ENCODE measurements at places on chromosomes 1 and 21.
A peak's percentile ranks its signal among the peaks of the same experiment; 100 is the strongest.

GRCh38 chr1:3225661-3226060 is 156.7 kb downstream of the PRDM16 start:
- no peaks in the 10 kb centered on the region for H3K4me1 ChIP-seq
- H3K27ac ChIP-seq, result no peak overlapping the region
- H3K4me3 ChIP-seq, result no peak overlapping the region
- no peak for DNase-seq

- H3K4me1 ChIP-seq, result no peaks in the 10 kb centered on the region
- DNase-seq, result no peak
- peaks cover 4% of the 10 kb centered on the region for H3K36me3 ChIP-seq
- no peak overlapping the region for H3K4me3 ChIP-seq
- no peak overlapping the region for H3K27ac ChIP-seq
- H3K27me3 ChIP-seq, result no peaks in the 10 kb centered on the region
Measured at GRCh38 chr1:205077934-205078311, 6.3 kb downstream of the TMEM81 start.

DNA sequence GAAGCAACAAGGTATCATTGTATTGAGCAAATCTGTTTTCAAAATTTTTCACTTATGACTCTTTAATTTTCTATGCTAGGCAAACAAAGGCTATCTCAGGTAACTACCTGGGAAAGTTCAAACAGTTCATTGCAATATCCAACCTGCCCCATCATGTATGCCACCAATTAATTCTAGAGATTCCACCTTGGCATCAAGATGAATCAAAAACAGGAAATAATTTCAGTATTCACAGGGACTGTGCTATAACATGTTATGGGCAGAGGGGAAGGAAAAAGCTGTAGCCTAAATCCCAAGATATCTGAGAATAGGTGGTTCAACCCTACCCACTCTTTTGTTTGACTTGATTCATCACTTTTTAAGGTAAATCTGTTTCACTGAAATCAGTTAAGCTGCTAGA is 67.5 kb upstream of the SH3GLB1 start:
- DNase-seq, result no peak
- peaks cover 7% of the 10 kb centered on the region for H3K27me3 ChIP-seq

GRCh38 chr1:54994355-54994990 is 4.3 kb upstream of the BSND start:
- no peak for DNase-seq
- H3K36me3 ChIP-seq, result no peaks in the 10 kb centered on the region
- H3K4me1 ChIP-seq, result peaks cover 23% of the 10 kb centered on the region

- H3K36me3 ChIP-seq, result no peaks in the 10 kb centered on the region
- no peak overlapping the region for H3K27ac ChIP-seq
- no peaks in the 10 kb centered on the region for H3K27me3 ChIP-seq
- DNase-seq, result peak; percentile 79
- H3K4me3 ChIP-seq, result no peak overlapping the region
- peaks cover 25% of the 10 kb centered on the region for H3K4me1 ChIP-seq
Measured at GRCh38 chr1:167555971-167556714, 2.6 kb upstream of the CREG1 start.

DNA sequence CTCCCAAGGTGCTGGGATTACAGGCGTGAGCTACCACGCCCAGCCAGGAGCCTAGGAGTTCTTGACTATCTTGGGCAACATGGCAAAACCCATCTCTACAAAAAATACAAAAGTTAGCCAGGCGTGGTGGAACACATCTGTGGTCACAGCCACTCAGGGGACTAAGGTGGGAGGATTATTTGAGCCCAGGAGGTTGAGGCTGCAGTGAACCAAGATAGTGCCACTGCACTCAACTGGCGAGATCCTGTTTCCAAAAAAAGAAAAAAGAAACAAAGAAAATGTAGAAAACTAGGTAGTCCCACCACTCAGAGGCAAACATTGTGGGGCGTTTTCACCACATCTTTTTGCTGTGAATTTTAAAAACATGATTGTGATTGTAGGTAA is 141.3 kb downstream of the ZZZ3 start:
- peaks cover 12% of the 10 kb centered on the region for H3K36me3 ChIP-seq
- no peaks in the 10 kb centered on the region for H3K27me3 ChIP-seq
- DNase-seq, result no peak
- H3K4me1 ChIP-seq, result peaks cover 1% of the 10 kb centered on the region

DNA sequence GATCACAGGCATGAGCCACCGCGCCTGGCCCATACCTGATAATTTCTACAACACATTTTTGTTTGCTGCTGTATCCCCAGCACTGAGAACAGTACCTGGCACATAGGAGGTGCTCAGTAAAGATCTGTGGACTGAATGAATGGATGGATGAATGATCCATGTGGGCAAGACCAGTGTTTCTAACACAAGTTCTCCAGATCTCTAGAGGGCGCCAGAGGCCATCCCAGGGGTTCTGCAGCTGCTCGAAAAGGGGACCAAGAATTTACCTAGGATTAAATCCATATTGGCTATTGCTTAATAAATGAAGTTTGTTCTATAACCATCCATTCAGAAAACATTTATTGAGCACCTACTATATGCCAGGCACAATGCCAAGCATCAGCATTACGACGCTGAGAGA is 167.7 kb downstream of the ACTL8 start:
- peaks cover 73% of the 10 kb centered on the region for H3K27me3 ChIP-seq
- no peaks in the 10 kb centered on the region for H3K36me3 ChIP-seq
- H3K27ac ChIP-seq, result no peak overlapping the region
- DNase-seq, result no peak
- no peak overlapping the region for H3K4me3 ChIP-seq

GRCh38 chr1:9181176-9181906 is 52.4 kb upstream of the GPR157 start:
- H3K36me3 ChIP-seq, result no peaks in the 10 kb centered on the region
- H3K4me1 ChIP-seq, result peaks cover 10% of the 10 kb centered on the region
- H3K27me3 ChIP-seq, result peaks cover 41% of the 10 kb centered on the region
- peak; percentile 83 for DNase-seq
- peak overlapping the region; percentile 79 for H3K4me3 ChIP-seq
- H3K27ac ChIP-seq, result no peak overlapping the region

GRCh38 chr1:171833091-171833825 is 8.0 kb upstream of the DNM3 start:
- no peak for DNase-seq
- no peaks in the 10 kb centered on the region for H3K27me3 ChIP-seq
- H3K4me1 ChIP-seq, result no peaks in the 10 kb centered on the region
- H3K27ac ChIP-seq, result no peak overlapping the region
- H3K36me3 ChIP-seq, result no peaks in the 10 kb centered on the region

- no peak overlapping the region for H3K27ac ChIP-seq
- DNase-seq, result no peak
- no peak overlapping the region for H3K4me3 ChIP-seq
- no peaks in the 10 kb centered on the region for H3K36me3 ChIP-seq
- peaks cover 19% of the 10 kb centered on the region for H3K4me1 ChIP-seq
Measured at GRCh38 chr1:206854401-206855129, 10.9 kb upstream of the IL20 start.

DNA sequence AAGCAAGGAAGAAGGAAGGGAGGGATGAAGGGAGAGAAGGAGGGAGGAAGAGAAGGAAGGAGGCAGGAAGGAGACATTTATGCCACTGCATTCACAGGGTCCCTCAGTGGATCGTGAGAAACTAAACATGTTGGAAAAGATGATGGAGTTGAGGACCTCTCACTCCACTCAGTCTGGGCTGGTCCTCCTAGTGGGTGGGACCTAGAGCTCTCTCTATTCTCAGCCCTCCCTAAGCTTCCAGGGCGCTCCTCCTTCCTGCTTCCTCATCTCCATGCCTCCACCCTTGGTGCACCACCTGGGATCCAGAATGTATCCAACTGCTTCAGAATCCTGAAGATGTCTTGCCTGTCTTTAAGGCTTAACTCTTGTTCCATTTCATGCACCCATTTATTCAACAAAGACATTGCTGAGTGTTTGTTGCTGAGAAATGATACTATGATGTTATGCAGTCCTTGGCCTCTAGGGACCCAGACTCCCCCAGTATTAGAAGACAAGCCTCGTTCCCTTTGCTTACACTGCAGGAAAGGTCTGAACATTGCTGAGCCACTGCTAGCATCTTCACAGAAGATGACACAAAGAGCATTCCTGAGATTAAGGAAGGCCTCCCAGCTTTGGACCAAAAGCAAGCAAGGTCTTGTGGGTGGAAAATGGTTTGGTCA is 88.5 kb downstream of the BEND5 start:
- no peaks in the 10 kb centered on the region for H3K4me1 ChIP-seq
- H3K4me3 ChIP-seq, result no peak overlapping the region
- H3K27ac ChIP-seq, result no peak overlapping the region
- no peaks in the 10 kb centered on the region for H3K36me3 ChIP-seq
- no peak for DNase-seq

GRCh38 chr1:20411196-20411980 is 74.6 kb downstream of the CAMK2N1 start:
- H3K4me1 ChIP-seq, result no peaks in the 10 kb centered on the region
- no peak for DNase-seq
- H3K27me3 ChIP-seq, result peaks cover 8% of the 10 kb centered on the region
- H3K36me3 ChIP-seq, result no peaks in the 10 kb centered on the region
- H3K4me3 ChIP-seq, result no peak overlapping the region

DNA sequence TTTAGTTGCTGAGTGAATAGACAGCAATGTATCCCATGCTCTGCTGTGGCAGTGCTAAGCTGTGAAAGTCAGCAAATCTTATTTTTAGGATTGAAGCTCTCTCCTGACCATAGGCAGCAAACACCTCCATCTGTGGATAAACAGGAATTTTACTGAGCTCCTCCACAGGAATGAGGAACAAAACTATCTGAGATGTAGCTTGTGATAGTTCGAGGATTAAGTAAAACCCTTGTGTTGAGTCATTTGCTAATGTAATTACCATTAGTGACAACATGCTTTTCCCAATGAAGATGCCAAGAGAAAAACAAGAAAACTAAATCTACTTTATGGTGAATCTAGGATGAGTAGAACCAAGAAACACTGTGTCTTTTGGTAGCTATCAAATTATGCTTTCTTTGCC is 122.7 kb downstream of the CLEC20A start:
- H3K4me1 ChIP-seq, result no peaks in the 10 kb centered on the region
- DNase-seq, result no peak
- no peak overlapping the region for H3K27ac ChIP-seq
- H3K27me3 ChIP-seq, result peaks cover 14% of the 10 kb centered on the region
- H3K36me3 ChIP-seq, result no peaks in the 10 kb centered on the region
- H3K4me3 ChIP-seq, result no peak overlapping the region

DNA sequence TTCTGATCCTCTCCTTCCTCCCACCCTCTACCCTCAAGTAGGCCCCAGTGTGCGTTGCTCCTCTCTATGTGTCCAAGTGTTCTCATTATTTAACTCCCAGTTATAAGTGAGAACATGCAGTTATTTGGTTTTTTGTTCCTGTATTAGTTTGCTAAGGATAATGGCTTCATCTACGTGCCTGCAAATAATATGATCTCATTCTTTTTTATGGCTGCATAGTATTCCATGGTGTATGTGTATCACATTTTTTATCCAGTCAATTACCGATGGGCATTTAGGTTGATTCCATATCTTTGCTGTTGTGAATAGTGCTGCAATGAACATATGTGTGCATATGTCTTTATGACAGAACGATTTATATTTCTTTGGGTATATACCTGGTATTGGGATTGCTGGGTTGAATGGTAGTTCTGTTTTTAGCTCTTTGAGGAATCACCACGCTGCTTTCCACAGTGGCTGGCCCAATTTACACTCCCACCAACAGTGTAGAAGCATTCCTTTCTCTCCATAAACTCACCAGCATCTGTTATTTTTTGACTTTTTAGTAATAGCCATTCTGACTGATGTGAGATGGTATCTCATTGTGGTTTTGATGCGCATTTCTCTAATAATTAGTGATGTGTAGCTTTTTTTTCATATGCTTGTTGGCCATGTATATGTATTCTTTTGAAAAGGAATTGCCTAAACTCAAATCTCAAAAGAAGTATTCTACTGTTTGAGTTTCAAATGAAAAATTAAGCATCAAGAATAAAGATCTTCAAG is 116.9 kb downstream of the ETS2 start:
- peaks cover 4% of the 10 kb centered on the region for H3K4me1 ChIP-seq
- peaks cover 54% of the 10 kb centered on the region for H3K27me3 ChIP-seq
- no peaks in the 10 kb centered on the region for H3K36me3 ChIP-seq
- H3K4me3 ChIP-seq, result no peak overlapping the region

GRCh38 chr1:1260843-1261560 is 12.7 kb downstream of the UBE2J2 start:
- no peak for DNase-seq
- peaks cover 94% of the 10 kb centered on the region for H3K36me3 ChIP-seq
- H3K4me3 ChIP-seq, result no peak overlapping the region

GRCh38 chr21:45607909-45608295 is 35.6 kb upstream of the PCBP3 start:
- H3K27me3 ChIP-seq, result peaks cover 7% of the 10 kb centered on the region
- H3K36me3 ChIP-seq, result no peaks in the 10 kb centered on the region
- peak; percentile 19 for DNase-seq
- peaks cover 24% of the 10 kb centered on the region for H3K4me1 ChIP-seq
- H3K27ac ChIP-seq, result no peak overlapping the region

- peak within 1 kb of the TSS; percentile 31 for H3K4me3 ChIP-seq
- peak; percentile 48 for DNase-seq
- H3K36me3 ChIP-seq, result peaks cover 9% of the 10 kb centered on the region
- H3K4me1 ChIP-seq, result peaks cover 4% of the 10 kb centered on the region
Measured at GRCh38 chr1:1631782-1632420, at the start of gene MMP23B. MMP23B (plus strand) TSS chr1:1632173; CDS start chr1:1632219, 46 bp downstream.

DNA sequence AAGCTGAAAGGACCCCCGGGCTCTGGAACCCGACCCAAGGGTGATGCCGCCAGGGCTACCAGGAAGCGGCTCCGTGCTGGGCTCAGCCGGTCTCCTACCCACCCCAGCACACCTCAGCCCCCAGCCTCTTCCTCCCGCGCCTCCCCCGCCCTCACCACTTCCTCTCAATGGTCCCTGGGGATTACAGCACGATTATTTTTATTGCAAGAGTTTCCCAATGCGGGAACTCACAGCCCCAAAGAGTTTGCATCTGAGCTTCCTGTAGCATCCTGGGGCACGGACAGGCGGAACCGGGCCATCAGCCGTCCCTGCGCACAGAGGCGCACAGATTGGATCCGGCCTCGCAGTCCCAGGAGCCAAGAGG is 8.7 kb upstream of the SLX9 start:
- DNase-seq, result no peak
- peak overlapping the region; percentile 77 for H3K4me3 ChIP-seq

DNA sequence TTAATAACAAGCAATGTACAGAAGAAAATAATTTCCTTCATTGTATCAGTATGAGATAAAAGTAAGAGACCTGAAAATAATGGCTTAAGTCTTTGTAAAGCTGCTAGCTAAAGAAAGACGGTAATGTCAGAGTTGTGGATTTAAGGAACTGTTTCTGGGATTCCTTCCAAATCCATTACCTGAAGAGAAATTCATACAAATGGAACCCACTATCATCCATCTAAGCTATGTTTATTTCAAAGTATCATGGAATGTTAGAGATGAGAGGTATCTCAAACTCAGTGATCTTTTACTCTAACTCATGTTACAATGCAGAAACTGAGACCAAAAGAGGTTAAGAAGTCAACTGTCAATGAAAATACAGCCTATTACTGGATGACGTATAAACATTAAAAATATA is 197.7 kb downstream of the DENND1B start:
- H3K27me3 ChIP-seq, result no peaks in the 10 kb centered on the region
- no peak for DNase-seq
- H3K27ac ChIP-seq, result no peak overlapping the region
- peaks cover 70% of the 10 kb centered on the region for H3K36me3 ChIP-seq

GRCh38 chr21:41678924-41679318 is 87.9 kb downstream of the RIPK4 start:
- no peaks in the 10 kb centered on the region for H3K4me1 ChIP-seq
- H3K27ac ChIP-seq, result no peak overlapping the region
- no peak overlapping the region for H3K4me3 ChIP-seq
- H3K27me3 ChIP-seq, result peaks cover 33% of the 10 kb centered on the region

GRCh38 chr1:41322101-41322661 is 39.1 kb upstream of the FOXO6 start:
- H3K36me3 ChIP-seq, result no peaks in the 10 kb centered on the region
- H3K27me3 ChIP-seq, result no peaks in the 10 kb centered on the region
- H3K4me3 ChIP-seq, result no peak overlapping the region
- H3K27ac ChIP-seq, result no peak overlapping the region
- DNase-seq, result no peak
- no peaks in the 10 kb centered on the region for H3K4me1 ChIP-seq

All from activated T-cell treated with anti-CD3 and anti-CD28 coated beads, Interleukin-2, amount 50 U/mL, for 24 hours (primary cell).